ENCODE measurements at places on chromosomes 6 and 20. TPM values are rescaled to one million over a fixed set of nuclear protein-coding genes. Genes with fewer than 3 reads are reported as not detected.

PACSIN1 gene
- total RNA-seq, result 0.29 TPM

BPIFB4 gene
- total RNA-seq, result not detected

ULBP2 gene
- total RNA-seq, result 2.3 TPM

FHL5 gene
- 0.93 TPM for total RNA-seq

DPPA5 gene
- not detected for total RNA-seq

FIG4 gene
- total RNA-seq, result 25.5 TPM

DNAH8 gene
- 1.3 TPM for total RNA-seq

PARD6B gene
- total RNA-seq, result 50.8 TPM
